ENCODE measurements at places on chromosomes 6 and 20.

DNA sequence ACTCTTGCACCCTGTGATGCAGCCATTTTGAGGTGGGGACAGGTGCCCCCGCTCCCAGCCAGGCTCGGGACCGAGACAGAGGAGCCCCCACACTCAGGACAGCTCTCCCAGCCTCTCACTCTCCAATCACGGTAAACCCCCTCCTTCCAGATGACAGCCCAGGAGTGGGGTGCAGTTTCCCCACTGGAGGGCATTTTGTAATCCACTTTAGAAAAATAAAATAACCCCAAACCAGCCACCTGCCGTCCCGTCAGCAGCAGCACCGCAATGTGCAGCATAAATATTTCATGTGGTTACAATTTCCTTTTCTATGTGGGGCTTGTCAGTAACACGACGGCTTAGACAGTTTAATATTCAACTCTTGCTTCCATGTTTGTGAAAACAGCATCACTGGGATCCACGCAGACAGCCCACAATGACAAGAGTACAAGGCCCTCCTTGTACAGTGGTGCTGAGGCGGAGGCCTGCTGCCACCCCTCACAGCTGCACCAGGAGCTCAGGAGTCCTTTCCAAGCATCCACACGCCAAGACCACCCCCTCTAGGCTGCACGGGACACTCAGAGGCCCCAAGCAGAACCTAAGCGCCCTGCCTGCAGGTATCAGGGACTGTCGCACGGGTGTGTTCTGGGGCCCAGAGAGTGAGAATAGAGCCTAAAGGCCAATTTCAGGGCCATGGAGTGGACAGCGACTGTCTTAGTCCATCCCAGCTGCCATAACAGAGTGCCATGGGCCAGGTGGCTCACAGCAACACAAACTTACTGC, 116.7 kb downstream of the JPH2 start:
- DNase-seq: no peak

- DNase-seq: no peak
Measured at GRCh38 chr6:91864911-91865310, 1278.0 kb upstream of the MAP3K7 start.

DNA sequence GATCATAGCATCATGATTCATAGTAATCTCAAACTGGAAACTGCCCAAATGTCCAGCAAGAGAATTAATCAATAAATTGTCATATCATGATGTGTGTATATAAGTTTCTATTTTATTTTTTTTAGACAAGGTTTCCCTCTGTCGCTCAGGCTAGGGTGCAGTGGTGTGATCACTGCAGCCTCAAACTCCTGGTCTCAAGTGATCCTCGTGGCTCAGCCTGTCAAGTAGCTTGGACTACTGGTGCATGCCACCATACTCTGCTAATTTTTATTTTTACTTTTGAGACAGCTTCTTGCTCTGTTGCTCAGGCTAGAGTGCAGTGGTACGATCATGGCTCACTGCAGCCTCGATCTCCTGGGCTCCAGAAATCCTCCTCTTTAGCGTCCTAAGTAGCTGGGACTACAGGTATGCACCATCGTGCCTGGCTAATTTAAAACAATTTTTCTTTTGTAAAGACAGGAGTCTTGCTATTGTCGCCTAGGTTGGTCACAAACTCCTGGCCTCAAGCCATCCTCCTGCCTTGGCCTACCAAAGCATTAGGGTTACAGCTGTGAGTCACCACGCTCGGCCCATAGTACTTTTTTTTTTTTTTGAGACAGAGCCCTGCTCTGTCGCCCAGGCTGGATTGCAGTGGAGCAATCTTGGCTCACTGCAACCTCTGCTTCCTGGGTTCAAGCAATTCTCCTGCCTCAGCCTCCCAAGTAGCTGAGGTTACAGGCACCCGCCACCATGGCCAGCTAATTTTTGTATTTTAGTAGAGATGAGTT, 8.7 kb upstream of the ATRN start:
- DNase-seq: no peak

DNA sequence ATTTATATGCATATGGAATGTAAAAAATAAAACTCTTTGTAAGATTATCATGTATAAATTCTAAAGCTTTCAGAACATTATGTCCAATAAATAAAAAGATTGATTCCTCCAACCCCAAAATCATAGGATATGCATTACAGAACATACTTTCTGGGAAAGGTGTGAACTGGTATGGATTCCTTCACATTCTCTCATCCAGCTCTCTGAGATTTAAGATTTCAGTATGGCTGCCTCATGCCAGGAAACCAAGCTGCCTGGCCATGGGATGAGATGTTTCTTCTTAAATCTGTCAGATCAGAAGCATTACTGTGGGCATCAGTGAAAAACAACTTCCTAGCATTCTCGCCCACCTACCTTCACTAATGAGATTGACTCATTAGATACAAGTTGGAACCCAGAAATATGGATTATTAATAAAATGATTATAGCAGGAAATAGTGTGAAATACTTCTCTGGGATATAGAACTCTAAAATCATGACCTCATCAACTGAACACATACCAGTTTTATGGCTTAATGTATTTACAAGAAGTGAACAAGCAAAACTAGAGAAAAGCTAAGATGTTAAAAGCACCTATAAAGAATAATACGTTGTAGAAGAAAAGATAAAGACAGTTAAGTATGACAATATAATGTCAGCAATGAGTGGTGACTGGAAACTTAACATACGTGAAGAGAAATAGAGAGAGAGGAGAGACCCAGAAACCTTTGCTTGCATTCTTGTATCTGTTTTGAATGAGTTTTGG, 171.6 kb upstream of the PHACTR1 start:
- no peak for DNase-seq

GRCh38 chr20:4195499-4195898, 180.1 kb upstream of the RNF24 start:
- DNase-seq: no peak

- no peak for DNase-seq
Measured at GRCh38 chr6:130888246-130888645, 61.0 kb downstream of the SMLR1 start.

DNA sequence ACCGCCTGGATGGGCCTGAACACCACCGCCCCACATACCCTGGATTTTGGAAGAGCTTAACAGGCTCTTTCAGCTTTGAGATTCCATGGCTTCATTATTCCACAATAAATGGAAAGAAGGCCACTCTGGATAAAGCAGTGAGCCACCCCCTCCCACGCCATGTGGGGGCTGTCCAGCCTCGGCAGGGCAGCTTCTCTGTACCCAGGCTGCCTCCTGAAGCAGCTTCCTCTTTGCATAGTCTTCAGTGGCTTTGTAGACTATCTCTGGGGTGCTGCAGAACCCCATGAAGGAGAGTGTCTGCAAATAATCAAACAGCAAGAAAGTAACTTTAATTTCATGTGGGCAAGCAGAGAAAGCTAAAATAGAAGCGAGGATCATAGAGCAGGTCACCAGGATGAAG, 96.6 kb upstream of the NXT1 start:
- no peak for DNase-seq

DNA sequence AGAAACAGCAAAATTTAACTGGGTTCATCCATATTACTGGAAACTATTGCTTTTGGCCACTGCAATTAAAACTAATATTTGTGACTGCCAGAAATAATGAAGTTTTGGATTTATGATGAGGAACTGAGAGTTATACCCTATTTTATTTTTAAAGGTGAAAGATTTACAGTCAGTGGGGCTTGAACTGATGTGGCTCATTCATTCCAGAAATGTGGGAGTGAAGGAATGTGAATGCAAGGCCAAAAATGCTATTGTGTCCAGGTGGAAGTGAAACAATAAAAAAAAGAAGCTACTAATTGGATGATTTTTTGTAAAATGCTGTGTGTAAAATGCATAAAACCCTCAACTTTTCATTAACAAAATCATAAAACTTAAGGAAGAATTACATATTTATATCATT, 491.9 kb downstream of the COL12A1 start:
- no peak for DNase-seq

- no peak for DNase-seq
Measured at GRCh38 chr6:81204731-81205130, 547.8 kb downstream of the TENT5A start.

DNA sequence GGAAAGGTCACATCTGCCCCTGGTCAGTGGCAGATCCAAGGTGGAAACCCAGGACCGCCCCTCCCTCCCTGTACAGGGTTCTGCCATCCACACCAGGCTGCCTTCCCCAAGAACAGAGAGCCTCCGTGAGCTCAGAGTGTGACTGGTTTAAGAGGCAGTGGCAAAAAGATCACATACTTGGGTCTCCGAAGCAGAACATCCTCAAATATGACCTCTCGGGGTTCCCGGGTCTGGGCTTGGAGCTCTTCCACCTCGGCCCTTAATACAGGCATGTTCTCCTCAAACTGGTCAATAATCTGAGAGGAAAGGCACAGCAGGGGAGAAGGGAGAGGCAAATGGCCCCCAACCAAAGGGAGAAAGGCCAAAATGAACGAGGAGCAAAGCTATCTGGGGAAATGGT, 14.8 kb downstream of the C20orf96 start:
- no peak for DNase-seq

- no peak for DNase-seq
Measured at GRCh38 chr20:52943185-52943841, 28.8 kb upstream of the TSHZ2 start.

- DNase-seq: no peak
Measured at GRCh38 chr20:3405139-3405538, 2.3 kb downstream of the DNAAF9 start.

GRCh38 chr20:22802296-22802695, 217.9 kb upstream of the FOXA2 start:
- no peak for DNase-seq

Data from stimulated activated CD4-positive, alpha-beta T cell treated with anti-CD3 and anti-CD28 coated beads, Interleukin-1b, Interleukin-23, amount 100 ng/mL, for 1 hour (primary cell).